ENCODE measurements at places on chromosomes 5 and 9.

DNA sequence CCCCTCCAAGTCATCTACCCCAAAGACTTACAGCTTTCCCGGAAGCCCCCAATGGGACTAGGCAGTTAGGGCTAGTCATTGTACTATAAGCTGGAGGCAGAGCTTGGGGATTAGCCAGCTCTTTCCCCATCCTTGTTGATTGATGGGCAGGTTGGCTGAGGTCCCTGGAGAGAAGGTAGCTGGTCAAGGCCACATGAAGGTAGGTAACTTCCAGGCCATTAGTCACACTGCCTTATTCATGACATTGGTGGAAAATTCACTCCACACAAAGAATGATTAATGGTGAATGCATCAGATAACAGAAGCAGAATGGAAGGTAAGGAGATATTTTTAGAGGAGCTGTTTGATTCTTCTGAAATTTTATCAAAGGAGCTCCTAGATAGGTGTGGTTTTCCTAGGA is 49.5 kb upstream of the TGFBR1 start:
- DNase-seq: no peak

DNA sequence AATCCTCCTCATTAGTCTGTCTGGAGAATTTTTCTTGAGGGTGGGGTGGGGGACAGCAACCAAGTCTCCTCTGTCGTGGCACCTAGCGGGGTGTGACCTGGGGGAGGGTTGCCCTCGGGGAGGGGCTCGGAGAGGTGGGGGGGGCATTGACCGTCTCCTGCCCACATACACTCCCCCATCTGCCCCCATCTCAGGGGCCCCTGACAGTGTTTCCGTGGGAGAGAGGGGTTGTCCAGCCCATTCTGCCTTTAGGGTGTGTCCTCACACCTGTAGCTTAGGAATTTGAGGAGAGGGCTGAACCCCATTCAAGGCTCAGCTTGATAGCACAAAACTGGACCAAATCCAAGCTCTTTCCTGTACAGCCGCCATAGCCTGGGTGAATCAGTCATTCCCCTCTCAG is 5.9 kb upstream of the CXXC5 start:
- DNase-seq: no peak

DNA sequence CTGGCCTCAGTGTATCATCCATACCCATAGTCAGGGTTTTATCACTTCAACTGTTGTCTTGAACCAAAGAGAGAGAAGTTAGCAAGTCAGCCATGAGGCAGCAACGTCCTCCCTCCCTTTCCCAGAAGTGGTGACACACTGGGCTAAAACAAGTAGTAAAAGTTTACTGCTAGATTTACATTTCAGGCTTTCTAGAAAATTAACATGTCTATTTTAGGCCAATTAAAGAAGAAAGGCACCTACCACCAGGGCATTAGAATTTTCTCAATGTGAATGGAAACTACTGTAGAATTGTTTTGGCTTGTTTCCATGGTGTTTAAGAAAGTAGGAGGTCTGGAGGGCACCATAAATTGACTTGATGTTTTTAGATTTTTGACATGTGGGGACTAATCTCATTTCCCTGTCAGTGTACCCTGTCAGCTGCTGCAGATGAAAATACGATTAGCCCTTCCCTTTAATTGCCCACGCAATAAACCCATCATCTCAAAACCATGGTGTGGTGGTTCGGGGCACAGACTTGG is 121.8 kb upstream of the ELL2 start:
- DNase-seq: no peak

- DNase-seq: no peak
Measured at GRCh38 chr9:95729046-95729445, 146.4 kb upstream of the ERCC6L2 start.

DNA sequence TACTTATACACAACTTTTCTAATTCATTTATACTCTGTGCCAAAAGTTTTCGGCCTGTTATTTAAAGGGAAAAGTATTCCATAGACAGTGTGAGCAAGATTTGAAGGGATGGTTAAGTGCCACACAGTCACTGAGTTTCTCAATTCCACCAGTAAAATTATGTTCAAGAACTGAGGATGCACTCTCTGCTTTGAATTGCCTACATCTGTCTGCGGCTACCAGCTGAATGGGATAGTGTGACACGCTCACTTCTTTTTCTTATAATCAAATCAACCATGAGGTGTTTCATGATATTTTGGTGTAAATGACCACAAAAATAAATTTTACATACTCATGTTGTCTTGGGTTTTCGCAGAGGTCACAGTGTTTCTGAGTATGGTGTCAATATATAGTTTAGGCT is 218.4 kb upstream of the TMEM161B start:
- DNase-seq: no peak

GRCh38 chr9:69254223-69254622 is 70.8 kb upstream of the ENTREP1 start:
- no peak for DNase-seq

DNA sequence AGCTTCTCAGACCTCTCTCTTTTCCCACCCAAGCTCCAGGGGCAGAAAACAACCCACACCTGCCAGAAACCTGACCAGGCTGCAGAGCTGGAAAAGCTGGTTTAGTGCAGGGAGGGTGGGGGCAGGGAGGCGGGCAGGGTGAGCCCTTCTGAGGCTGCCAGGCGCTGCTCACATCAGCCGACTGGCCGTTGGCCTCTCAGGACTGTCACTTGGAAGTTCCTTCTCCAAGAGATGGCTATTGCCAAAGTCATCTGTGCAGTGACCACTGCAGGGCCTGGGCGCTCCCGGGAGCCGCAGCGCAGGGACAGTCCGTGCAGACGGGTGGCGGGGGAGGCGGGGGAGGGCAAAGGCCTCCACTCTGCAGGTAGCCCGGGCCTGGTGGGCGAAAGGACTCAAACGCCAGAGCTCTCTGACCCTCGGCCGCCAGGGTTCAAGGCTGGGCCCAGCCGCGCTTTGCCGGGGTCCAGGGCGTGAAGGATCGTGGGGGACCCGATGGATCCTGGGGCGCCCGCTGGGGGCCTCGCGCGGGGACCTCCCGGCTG is 205.0 kb upstream of the IER5L start:
- no peak for DNase-seq

DNA sequence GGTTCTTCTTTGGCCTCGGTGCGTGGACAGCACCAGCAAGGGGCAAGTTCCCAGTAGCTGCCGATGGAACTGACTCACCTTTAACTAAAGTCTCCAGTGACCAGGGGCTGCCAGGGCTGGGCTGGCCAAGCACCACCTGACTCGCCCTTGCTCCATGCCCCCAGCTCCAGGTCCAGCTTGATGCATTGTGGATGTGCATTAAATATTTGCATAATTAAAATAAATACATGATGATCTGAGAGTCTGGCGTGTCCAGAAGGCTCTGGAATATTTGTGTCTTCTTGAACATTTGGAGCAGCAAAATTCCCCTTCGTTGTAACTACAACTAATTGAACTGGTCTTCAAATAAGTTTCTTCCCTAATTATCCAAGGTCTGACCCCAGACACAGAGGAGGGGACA is 9.5 kb upstream of the PRDM12 start:
- DNase-seq: no peak

DNA sequence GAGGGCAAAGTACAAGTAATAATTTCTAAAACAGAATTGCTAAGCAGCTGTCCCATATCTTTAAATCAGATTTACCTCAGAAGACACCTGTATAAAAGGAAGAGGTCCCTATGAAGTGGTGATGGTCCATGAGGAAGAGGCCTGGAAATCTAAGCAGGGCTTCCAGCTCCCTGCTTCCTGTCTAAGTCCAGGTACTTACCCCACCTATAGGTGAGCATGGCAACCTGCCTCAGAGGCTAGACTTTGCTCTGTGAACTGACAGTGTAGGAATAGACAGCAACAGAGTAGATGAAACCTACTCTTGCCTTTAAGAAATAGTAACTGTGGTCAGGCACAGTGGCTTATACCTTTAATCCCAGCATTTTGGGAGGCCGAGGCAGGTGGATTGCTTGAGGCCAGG is 55.8 kb upstream of the ARRDC3 start:
- no peak for DNase-seq

GRCh38 chr9:98838868-98839565 is 31.5 kb downstream of the GALNT12 start:
- DNase-seq: no peak

DNA sequence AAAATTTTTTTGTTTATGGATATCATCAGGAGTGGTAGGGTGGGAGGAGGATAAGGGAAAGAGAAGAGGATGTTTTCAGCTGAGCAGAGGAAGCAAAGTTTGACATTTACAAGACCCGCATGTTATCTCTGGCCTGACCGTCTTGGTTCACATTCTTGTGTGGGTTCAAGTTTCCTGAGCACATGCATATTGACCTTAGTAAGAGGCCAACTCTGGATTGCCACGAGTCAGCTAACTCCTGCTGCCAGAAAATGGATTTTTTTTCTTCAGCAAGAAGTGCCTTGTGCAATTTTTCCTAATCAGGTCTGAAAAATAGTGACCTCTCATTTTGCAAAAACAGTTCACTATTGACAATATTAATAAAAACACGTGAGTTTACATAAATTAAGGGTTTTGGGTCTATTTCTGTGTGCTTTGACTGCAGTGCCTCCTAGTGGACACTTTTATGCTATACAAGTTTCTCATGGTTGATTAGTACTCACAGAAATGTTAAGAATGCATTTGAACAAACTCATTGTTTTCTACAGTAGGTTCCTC is 27.1 kb upstream of the BASP1 start:
- DNase-seq: peak; percentile 79

DNA sequence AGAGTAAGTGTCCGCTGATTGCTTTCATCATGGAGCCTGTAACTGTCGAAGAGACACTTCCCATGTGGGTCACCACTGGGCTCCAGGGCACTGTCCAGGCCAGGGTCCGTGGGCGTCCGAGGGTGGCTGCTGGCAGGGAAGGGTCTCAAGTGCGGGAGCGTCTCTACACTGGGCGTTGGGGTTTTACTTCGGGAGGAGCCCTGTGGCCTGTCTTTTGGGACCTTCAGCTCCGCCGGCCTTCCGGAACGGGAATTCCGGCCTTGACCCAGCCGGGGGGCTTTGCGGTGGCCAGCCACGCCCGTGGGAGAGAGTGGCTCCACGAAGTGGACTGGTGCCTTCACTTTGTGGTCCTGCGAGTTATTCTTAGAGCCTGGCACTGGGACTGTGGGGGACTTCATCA is 86.2 kb downstream of the CAMSAP1 start:
- no peak for DNase-seq

- no peak for DNase-seq
Measured at GRCh38 chr9:136045595-136046553, 49.2 kb downstream of the NACC2 start.

DNA sequence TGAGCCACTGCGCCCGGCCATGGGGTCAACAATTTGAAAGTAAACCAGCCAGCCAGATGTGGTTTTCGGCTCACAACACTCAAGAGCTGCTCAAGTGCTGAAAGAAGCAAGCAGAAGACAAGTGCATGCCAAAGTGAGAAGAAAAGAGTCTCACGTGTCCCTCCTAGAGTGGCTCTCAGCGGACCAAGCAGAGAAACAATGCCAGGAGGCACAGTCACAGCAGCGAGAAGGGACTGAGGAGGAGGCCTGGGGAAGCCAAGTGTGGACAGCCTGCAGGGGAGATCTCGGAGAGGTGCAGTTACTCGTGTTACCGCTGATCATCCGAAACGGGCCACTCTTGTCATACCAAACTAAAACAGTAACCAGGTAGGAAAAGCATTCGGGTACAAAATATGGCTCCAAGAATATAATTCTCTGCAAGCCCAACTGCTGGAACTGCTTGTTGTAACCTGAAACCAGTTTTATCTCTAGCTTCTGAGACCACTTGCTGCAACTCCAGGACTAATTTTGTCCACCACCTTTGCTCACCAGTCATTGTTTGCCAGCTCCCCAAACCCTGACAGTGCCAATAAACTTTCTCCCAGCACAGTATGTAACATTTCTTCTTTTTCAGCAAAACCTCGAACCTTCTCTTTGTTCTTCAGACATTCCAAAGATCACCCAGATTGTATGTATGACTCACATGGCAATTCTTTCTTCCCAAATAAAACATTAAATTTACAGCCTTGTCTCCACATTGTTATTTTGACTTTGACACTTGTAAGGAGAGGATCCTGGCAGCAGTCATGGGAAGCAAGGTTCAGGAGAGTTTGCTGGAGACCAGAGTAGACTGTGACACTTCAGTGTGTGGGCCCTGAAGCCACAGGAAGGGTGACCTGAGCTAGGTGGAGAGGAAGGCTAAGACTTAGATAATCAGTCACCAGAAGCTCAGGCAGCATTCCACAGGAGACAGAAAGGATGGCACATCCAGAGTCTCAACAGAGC is 6.3 kb downstream of the SLC35D2 start:
- DNase-seq: no peak

DNA sequence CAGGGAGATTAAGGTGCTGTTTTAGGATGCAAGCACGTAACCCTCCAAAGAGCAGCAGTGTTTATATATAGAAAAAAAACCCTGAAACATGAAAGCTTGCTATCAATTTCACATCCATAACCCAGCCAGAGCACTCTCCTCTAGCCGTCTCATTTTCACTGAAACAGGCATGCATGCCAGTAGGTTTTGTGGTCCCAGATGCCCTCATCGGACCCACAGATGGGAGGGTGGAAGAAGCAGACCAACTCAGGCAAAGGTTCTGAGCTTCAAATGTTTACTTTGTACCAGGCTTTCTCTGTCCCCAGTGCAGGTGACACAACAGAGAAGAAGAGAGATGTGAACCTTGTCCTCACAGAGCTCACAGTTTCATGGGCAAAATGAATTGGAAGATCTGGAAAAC is 127.4 kb upstream of the ATP10B start:
- DNase-seq: no peak

GRCh38 chr9:109476642-109477257 is 21.4 kb downstream of the PTPN3 start:
- DNase-seq: no peak

- DNase-seq: no peak
Measured at GRCh38 chr5:1380011-1380817, 35.3 kb upstream of the CLPTM1L start.

GRCh38 chr5:154466147-154466546 is 11.9 kb downstream of the HAND1 start:
- no peak for DNase-seq

- DNase-seq: no peak
Measured at GRCh38 chr9:24144796-24145195, 318.8 kb upstream of the ELAVL2 start.

DNA sequence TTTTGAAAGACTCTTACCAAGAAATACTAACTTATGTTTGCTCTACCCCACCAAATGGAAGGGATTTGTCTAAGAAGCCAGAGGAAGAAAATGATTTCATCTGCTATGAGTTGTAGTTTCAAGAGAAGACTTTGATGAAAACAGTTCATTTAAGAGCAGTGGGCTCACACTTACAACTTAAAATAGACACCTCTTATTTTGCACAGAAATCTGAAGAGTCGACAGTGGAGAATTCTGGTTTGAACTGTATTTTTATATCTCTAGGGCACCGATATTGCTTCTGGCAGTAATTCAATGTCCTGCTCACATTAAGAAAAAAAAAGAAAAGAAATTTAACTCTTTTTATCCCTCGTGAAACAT is 1.9 kb upstream of the DAB2 start:
- DNase-seq: no peak

- DNase-seq: no peak
Measured at GRCh38 chr5:172137046-172137445, 51.0 kb downstream of the STK10 start.

Data from NCI-H446 (cell line).